ENCODE measurements at places on chromosomes 5 and 9.

GRCh38 chr9:87054999-87055686, 107.8 kb upstream of the GAS1 start:
- DNase-seq = no peak

GRCh38 chr5:154376481-154376880, 69.3 kb upstream of the SAP30L start:
- DNase-seq = no peak

DNA sequence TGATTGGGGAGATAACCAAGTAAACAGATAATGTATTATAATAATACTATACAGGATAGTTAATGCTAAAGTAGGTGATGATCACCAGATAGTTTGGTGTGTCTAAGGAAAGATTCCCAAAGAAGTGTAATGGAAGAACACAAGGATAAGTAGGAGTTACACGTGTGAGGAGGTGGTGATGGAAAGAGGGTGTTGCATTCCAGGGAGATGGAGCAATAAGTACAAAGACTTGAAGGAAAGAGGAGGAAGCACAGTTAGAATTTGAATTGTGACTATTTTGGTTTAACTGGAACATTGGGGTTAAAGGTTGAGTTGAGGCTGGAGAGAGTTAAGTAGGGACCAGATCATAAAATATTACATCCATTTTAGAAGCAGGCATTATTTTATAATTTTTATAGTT, 76.9 kb downstream of the IPO11 start:
- DNase-seq = no peak

DNA sequence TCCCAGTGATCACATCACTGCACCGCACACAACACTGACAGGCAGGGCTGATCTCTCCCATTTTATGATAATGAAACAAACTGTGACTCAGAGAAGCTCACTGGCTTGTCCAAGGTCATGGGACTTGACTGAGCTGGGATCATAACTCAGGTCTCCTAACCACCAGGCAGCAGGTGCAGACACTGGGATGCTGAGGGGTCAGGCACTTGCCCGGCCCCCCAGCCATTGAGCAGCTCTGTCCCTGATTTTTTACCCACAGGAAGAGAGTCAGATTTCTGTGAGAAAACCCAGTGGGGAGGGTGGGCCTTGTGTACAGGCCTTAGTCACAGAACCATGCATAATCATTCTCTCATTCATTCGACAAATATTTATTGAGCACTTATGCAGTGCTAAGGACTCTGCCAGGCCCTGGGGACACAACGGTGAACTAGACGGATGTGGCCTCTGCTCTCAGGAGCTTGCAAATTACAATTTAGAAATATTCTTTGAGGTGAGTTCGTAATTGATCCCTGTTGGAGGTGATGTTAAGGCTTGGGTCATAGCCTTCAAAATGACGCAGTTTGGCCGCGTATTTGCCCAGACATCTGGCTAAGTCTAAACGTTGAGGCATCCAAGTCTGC, 54.5 kb upstream of the TGFBR1 start:
- DNase-seq = no peak

- no peak for DNase-seq
These were observed 58.7 kb downstream of the NXNL2 start for GRCh38 chr9:88593537-88594185.

- no peak for DNase-seq
These were observed 6.8 kb downstream of the TSSK1B start for GRCh38 chr5:113427871-113428574.

DNA sequence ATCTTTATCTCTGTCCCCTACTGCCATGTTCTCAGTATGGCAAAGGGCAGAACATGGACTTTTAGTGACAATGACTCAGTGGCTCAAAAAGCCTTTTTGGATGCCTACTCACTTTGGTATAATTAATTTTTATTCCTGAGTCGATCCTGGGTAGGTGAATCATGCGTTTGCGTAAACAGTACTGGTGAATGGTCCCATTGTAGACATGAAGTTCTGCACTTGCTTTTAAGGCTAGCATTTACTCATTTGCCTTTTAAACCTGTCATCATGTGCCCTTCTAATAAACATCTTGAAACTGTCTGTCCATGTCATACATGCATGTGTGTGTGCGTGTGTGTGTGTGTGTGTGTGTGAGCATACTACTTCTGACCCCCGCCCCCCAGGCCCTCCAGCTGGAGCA, 223.0 kb downstream of the AUH start:
- DNase-seq = no peak

DNA sequence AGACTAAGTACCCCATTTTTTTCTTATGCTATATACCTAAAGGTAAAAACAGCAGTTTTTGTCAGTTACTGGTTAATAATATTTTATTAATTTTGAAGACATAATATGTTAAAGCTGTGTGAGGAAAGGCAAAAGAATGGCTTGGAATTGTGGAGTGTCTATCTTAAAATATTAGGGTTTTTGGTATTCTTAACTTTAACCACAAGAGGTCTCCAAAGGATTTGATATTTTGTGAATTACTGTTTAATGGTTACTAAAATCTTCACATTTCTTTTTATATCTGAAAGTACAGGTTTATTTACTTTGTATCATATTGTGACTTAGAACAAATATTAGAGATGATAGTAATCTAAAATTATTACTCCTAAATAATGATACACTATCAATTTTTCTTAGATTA, 32.0 kb upstream of the DHFR start:
- DNase-seq = no peak

- DNase-seq = no peak
These were observed 113.6 kb upstream of the TSLP start for GRCh38 chr5:110957934-110958333.

GRCh38 chr9:137639303-137640051, 20.7 kb downstream of the EHMT1 start:
- no peak for DNase-seq

DNA sequence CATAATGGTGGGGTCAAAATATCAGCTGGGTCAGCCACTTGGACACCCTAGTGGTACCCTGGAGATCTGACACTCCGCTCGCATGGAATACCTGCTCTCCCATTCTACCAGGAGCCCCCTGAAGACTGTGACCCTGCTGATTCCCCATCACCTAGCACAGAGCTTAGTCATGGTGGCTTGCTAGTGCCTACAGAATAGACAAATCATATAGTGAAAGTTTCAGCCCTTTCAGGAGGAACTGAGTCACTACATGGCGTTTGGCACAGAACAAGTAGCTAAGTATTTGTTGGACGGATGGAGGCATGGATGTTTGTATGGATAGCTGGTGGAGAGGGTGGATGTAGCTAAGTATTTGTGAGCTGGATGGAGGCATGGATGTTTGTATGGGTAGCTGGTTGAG, 65.3 kb downstream of the LMX1B start:
- no peak for DNase-seq

DNA sequence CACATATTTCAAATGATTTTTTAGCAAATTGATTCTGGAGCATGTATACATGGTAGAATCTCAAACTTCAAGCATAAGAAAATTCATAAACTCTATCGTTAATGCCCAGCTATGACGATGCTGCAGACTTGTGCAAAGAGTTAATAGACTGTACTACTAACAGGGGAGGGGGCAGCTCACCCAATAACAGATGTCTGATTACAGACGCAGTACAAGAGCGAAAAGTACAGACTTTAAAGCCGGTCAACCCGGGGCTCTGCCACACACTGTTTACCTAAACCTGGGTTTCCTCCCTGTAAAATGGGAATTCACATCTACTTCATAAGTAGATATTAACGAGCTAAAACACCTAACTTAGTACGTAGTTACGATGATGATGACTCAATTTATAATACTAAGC, 651 bp downstream of the TRIM23 start:
- DNase-seq = no peak

DNA sequence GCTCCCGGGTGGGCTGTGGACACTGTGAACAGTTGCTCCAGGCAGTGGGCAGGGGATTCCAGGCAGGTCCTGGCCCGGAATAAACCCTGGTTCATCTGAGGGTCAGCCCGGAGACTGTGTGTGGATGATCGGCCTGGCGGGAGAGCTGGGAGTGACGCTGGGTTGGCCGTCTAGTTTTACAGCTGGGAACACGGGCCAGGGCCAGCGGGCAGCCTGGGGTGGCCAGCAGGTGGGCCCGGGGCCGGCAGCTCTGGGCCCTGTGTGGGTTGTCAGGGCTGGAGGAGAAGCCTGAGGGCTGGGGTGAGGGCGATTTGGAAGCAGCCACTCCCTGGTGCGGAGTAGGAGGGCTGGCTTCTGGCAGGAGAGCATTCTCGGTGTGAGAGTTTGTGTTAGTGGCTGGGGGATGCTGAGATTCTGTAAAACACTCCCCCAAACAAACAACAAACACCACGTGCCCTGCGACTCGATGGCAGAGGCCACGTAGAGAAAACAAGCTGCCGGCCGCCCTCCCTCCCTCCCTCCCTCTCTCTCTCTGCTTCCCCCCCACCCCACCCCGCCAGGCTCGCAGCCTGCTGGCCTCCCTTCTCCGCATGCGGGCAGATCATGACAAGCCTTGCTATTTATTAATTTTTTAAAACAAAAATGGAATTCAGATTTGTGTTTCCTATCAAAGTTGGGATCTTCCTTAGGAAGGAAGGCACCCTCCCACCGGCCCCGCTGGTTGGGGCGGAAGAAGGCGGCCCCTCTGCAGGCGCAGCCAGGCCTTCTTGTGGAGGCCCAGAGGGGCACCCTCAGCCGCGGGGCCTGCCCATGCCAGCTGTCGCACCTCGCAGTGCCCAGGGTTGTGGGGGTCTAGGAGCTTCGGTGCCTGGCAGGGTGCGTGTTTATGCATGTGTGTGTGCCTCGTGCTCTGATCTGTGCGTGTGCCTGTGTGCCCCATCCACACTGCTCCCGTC, 49.5 kb downstream of the RXRA start:
- no peak for DNase-seq

- no peak for DNase-seq
These were observed 243.6 kb upstream of the PANK3 start for GRCh38 chr5:168822745-168823281.

GRCh38 chr5:137156180-137156579, 342.9 kb downstream of the SPOCK1 start:
- DNase-seq = no peak

Data from occipital lobe (tissue), 3 donors.